ENCODE measurements at places on chromosomes 1 and 21.

- no peak for DNase-seq
Measured at GRCh38 chr21:44657635-44658540, at the start of gene KRTAP12-3. KRTAP12-3 (plus strand) TSS chr21:44657932; CDS start chr21:44657980, 48 bp downstream.

DNA sequence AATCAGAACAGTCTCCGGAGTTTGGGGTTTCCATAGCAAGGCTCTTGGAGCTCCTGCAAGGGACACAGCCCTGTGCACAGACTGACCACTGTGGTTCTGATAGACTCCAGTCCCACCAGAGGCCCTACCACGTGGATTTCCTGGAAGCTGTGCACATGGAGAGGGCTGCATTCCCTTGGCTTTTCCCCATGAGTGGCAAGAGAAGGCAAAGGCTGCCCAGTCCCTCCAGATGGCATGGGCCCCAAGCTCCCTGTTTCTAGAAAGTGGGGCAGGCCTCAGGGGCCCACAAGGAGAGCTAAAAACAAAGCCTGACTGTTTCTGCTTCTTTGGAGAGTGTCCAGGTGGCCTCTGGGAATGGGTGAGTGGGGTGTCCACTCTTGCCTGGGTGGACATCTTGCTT is 87.5 kb downstream of the DDX20 start:
- DNase-seq = no peak

GRCh38 chr1:84027368-84027767 is 28.4 kb upstream of the TTLL7 start:
- no peak for DNase-seq

DNA sequence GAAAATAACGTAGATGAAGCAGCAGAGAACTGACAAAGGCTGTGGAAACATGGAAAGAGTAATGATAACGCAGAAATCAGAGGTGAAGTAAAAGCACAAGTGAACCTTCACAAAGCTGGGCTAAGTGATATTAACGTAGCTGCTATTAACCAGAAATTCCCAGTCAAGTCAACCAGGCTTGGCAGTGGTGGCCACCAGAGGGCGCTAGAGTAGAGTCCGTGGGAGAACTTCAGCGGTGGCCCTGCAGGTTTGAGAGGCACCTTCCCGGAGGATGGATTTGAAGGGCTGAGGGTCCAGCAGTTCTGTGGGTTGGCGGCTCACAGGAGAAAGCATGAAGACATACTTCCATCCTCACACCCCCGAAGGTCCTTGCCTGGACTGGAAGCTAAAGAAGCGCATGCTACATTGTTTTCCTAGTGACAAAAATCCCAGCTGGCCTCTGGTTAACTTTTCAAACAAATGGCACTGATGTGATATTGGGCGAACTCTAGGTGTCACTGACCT is 81.7 kb upstream of the ZNF648 start:
- peak; percentile 51 for DNase-seq

GRCh38 chr1:41872074-41872473 is 46.6 kb downstream of the HIVEP3 start:
- DNase-seq = no peak

- DNase-seq = no peak
Measured at GRCh38 chr1:229509576-229509975, 1.4 kb upstream of the NUP133 start.

DNA sequence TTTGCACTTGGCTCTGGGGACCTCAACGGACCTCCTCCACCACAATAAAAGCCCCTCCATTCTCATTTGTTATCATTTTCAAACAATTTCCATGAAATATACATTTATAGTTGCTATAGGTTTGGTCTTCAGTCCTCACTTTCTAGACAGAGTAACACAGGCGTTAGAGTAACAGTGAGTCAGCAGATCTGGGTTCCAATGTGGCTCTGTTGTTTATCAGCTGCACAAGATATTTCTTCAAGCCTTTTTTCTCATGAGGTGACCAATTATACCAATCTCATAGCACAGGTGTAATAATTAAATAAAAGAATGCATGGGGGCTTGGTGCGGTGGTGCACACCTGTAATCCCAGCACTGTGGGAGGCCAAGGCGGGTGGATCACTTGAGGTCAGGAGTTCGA is 32.8 kb upstream of the PSMB2 start:
- DNase-seq = no peak

DNA sequence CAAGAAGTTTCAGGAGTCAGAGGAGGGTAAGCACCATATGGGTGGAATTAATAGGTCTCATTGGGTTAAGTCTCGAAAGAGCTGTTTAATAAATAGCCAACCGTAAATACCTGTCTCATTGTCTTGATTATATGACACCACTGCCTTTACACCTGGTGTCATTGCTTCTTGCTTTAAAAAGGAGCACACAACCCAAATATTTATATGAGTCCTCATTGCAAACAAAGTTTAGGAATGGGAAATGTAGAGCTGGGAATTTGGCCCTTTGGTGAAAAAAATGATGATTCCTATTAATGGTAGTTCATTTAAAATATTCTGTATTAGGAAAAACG is 2.1 kb downstream of the BACH1 start:
- peak; percentile 47 for DNase-seq

DNA sequence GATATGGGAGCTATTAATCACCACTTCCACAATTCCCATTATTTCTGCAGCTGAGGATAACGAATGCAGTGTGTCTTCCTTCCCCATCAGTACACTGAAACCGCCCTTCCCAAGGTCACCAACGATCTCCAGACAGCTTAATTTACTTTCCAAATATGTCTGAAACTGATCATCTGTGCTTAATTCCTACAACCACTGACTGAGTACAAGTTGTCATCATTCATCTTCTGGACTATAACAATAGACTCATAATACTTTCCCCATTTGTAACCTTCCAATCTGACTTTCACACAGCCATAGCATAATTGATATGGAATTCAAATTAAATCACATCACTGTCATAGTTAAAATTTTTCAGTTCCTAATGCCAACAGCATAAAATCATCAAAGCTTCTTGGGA is 17.4 kb downstream of the DNM3 start:
- DNase-seq = no peak

- no peak for DNase-seq
Measured at GRCh38 chr1:153375511-153375910, at the start of gene S100A12. S100A12 (minus strand) TSS chr1:153375621; CDS start chr1:153374592, 1,029 bp downstream.

GRCh38 chr21:27507695-27508094 is 540.8 kb upstream of the ADAMTS5 start:
- DNase-seq = no peak

DNA sequence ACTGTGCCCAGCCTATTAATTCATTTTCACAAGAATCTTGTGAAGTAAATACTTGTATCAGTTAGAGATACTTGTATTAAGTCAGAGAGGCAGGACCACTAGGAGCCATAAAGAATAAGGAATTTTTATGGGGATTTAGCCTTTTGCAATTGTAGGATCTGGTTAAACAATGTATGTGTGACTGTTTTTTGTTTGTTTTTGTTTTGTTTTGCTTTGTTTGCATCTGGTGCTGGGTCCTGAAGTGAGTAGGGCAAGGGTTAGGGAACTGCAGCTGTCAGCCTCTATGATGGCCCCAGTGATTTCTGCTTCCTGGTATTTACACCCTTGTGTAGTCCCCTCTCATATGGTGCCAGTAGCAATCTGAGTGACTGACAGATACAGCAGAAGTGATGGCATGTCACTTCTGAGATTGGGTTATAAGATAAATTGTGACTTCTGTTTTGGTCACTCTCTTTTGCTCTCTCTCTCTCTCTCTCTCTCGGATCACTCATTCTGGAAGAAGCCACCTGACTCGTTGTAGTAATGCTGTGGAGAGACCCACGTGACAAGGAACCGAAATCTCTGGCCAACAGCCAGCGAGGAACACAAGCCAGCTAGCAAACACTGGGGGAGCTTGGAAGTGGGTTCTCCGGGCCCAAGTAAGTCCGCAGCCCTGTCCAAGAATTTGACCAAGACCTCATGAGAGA is 96.2 kb upstream of the MARK1 start:
- DNase-seq = no peak

- no peak for DNase-seq
Measured at GRCh38 chr1:44059212-44059611, 27.9 kb upstream of the SLC6A9 start.

DNA sequence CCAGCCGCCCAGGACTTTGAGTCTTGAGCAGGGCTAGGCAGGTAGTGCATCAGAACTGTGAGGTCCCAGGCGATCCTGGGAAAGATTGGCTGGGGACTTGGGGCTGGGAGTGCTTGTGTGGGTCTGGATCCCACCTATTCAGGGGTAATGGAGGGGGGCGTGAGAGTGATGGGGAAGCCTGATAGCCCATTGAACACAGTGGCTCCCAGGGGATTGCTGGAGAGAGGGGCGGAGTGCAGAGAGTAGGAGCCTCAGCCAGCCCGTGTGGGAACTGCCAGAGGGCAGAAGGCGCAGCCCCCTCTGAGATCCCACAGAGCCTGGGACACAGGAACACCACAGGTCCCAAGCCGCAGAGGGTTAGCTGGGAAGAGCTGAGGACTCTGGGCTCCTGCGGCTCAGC is 19.3 kb upstream of the PDZK1IP1 start:
- DNase-seq = no peak

- DNase-seq = no peak
Measured at GRCh38 chr1:47002211-47002610, 21.3 kb upstream of the CYP4X1 start.

GRCh38 chr1:152506899-152507498 is 3.6 kb upstream of the LCE5A start:
- no peak for DNase-seq

DNA sequence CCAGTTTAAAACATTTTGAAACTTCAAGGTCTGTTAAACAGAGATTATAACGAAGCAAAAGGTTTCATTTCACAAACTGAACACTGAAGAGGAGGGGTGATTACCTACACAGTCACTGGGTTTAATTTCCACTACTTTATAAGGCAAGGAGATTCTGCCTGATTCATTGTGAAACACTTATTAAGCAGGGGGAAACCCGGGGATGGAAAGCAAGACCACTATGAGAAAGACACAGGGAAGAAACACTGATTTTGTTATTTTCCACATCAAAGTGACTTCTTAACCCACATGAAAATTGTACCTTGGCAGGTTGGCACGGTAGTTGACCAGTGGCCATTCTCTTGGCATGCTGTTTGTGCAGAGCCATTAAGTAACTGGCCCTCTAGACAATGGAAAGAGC is 8.1 kb upstream of the F5 start:
- DNase-seq = no peak

DNA sequence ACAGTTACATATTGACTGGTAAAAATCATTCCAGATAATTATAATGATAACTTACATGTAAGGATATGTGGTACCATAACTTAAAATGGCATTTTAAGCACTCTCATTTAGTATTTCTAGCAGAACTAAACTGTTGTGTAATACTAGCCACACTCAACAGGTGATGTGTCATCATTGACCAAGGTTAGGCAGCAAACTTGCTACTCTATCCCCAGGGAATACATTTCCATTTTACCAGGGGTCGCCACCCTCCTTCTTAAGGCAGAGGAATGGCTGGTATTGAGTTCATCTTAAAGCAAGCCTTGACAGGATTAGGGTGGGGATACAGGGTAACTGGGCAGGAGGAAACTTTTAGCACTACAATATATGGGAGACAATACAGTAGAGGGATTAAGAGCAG is 259.8 kb upstream of the CAMK1G start:
- no peak for DNase-seq

GRCh38 chr1:20787840-20788795 is 1.0 kb upstream of the HP1BP3 start:
- no peak for DNase-seq

DNA sequence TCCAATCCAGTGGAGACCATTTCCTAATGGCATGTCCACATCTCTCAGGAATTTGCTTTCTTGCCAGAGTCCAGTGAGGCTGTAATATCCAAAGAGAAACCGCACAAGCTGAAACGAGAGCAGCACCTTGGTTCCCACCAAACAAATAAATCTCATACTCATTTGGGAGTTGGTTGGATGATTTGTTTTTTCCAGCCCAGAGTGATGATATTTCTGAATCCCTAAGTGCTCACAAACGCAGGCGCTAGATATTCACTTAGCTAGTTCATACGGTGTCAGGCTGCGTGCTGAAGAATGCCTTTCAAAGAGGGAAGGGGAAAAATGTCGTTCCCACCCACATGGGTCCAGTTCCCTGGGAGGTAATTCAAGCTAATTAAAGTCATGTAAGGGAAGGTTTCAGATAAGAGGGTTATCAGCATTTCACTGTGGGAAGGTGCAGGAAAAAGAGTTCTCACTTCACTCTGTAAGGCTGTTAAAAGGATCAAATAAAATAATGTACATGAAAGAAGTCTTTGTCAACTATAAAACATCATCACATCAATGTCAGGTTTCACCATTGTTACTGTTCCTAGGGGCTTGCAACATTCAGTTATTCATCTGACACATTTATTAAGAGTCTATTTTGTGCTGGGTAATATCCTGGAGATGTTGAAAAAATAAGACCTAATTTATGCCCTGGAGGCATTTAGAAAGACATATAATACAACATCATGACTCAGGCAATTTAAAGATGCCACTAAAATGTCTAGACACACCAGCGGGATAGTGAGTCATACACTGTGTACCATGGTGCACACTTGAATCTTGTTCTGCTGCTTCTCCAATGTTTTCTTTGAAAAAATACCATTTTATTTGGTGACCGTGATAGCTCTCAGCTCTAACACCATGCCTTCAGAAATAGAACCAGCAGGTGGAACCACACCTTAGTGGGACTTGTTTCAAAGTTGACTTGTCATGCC is 19.3 kb downstream of the DPT start:
- no peak for DNase-seq

- DNase-seq = no peak
Measured at GRCh38 chr1:33387625-33388024, 43.3 kb downstream of the PHC2 start.

- DNase-seq = no peak
Measured at GRCh38 chr21:39198800-39199199, 15.5 kb upstream of the PSMG1 start.

DNA sequence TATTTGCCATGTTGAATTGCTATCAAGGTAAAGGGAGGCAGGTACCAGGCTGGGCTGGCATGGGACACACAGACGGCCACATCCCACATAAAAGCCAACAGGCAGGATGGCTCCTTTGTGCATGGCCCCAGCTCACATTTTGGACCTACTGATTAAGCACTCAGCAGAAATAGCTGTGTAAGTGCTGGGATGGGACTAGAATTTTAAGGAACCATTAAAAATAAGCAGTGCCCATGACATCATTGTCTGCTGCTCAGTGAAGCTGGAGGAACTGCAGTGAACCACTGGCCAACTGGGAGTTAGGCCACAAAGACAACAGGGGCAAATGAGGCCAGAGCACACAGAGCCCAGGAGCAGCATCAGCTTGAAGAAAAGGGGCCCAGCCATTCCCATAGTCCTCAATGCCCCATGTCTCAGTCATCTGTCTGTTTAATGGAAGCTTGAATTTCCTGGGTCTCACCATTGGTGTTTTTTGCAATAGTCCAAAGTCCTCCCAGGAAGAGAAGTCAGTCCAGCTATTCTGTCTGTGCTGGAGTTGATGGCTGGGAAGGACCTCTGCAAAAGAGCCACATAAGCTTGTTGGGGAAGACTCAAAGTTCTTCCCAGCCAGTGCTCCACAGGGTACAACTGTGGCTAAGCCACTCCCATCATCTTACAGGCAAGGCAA is 45.3 kb upstream of the TNR start:
- DNase-seq = no peak

GRCh38 chr1:212438831-212439237 is 6.1 kb downstream of the NENF start:
- no peak for DNase-seq

Data from GM18507 (cell line).